ENCODE measurements at places on chromosomes 3 and 15.
A peak's percentile ranks its signal among the peaks of the same experiment; 100 is the strongest.

- no peak for DNase-seq
These were observed 14.4 kb upstream of the ROBO2 start for GRCh38 chr3:77025471-77025870.

DNA sequence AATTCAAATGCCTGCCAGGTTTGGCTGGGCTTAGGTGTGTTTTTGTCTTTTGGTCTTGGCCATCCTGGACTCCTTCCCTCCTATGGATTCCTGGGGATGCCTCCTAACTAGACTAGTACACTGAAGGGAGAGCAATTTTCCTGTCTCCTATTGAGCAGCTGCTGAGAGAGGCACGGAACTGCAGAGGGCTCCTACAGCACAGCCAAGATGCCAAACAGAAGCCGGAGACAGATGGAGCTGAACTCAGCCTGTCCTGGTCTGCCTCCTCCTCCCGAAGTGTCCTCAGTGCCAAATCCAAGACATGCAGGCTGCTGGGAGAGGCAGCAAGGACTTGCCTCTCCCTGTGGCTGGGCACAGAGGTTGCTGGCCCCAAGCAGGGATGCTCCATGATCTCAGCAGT, 256.6 kb upstream of the PROK2 start:
- DNase-seq = no peak

DNA sequence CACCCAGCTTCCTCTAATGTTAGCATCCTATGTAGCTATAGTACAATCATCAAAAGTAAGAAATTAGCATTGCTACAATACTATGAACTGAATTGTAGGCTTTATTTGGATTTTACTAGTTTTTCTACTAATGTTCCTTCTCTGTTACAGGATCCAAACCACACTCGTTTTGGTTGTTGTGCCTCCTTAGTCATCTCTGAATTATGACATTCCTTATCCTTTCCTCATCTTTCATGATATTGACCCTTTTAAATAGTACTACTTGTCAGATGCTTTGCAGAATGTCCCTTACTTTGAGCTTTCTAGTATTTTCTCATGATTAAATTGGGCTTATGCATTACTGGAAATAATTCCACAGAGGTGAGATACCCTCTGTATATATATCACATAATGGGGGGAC, 265.4 kb downstream of the VPS13C start:
- DNase-seq = no peak

DNA sequence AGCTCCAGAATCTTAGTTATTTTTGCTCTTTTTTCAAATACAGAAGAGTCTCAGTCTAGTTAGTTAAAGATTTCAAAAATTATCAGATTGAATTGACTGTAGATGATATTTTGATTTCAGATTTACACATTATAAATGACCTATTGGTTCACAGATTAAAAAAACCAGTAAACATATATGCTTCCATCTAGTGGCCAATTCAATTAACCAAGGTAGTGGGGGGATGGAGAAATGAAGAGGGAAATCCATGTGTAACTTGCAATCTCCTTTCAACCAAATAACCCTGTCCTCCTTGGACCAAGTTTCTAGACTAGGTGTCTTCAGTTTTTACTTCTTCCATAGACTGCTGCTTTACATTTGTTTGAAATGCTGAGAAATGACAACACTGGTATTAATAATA, 789.8 kb downstream of the ROBO1 start:
- DNase-seq = no peak

- no peak for DNase-seq
These were observed 555 bp downstream of the TM2D3 start for GRCh38 chr15:101651554-101652097.

DNA sequence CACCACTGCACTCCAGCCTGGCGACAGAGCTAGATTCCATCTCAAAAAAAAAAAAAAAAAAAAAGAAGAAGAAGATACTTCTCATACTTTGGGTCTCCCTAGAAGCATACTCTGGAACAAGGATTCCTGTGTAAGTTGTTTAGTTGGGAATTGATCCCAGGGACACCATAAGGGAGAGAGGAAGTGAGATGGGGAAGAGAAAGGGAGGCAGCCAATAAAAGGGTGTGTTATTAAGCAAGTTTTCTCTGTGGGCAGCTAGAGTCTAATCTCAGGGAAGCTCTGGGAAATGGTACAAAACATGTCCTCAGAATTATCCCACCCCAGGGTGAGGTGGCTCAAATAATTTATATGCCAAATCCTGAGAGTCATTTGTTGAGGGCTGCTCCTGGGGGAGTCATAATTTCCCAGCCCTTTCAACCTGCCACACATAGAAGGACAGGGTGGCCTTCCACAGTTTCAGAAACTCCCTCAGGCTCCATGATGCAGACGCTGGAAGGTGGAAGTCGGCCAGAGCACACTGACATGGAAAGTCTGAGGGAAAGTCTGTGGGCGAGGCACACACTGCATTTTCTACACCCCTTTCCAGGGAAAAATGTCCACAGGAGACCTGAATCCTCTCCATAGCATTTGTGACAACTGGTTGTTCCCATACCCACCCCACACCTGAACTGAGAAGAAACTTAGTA, 86.4 kb upstream of the SLC4A7 start:
- DNase-seq = no peak

GRCh38 chr3:66797889-66798560, 200.1 kb upstream of the KBTBD8 start:
- DNase-seq = peak; percentile 51

GRCh38 chr15:78049691-78050440, 27.6 kb downstream of the TBC1D2B start:
- DNase-seq = no peak

GRCh38 chr15:85337425-85338074, 42.9 kb upstream of the AKAP13 start:
- no peak for DNase-seq

- no peak for DNase-seq
These were observed 45.0 kb downstream of the RPLP1 start for GRCh38 chr15:69497667-69498066.

GRCh38 chr15:68053001-68053400, 1.1 kb upstream of the PIAS1 start:
- no peak for DNase-seq

DNA sequence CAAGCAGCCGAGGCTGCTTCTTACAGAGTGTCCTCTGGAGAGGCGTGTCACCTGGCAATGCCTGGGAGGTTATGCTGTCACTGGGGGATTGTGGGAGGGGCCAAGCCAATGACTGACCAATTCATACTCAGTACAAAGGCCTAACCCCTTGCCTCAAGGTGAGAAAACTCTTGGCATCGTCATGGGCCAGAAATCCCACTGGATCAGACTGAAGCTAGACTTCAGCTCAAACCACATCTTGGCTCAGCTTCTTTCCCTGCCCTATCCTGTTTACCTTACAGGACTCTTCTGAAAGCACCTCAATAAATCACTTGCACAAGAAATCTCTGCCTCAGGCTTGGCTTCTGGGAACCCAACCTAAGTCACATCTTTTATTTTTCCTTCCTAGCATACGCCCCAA, 9.5 kb downstream of the ANAPC13 start:
- DNase-seq = no peak

DNA sequence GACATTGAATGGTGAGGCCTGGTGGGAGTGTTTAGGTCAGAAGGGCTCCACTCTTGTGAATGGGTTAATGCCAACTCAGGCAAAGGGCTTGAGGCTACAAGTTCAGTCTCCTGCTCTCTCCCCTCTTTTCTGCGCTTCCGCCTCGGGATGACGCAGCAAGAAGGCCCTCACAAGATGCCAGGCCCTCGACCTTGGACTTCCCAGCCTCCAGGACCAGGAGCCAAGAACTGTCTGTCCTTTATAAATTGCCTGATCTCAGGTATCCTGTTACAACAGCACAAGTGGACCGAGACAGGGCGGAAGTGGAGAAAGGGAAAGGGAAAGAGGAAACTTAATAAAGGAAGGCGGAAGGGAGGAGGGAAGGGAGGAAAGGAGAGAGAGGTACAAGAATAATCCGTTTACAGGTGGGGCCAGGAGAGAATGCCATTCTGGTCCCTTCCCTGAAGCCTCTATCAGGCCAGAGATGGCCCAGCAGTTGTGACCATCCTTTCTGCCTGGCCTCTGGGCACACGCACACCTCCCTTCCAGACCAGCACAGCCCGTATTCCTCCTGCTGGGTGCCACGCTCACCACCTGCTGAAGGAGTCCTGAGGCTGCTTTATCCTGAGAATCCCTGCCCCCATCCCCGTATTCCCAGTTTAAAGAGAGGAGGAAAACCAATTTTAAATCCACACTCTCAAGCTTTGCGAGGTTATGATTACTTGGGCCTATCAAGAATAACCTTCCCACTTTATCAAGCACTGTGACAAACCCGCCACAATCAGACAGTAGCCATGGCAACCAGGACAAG, 64.2 kb downstream of the OXNAD1 start:
- no peak for DNase-seq

DNA sequence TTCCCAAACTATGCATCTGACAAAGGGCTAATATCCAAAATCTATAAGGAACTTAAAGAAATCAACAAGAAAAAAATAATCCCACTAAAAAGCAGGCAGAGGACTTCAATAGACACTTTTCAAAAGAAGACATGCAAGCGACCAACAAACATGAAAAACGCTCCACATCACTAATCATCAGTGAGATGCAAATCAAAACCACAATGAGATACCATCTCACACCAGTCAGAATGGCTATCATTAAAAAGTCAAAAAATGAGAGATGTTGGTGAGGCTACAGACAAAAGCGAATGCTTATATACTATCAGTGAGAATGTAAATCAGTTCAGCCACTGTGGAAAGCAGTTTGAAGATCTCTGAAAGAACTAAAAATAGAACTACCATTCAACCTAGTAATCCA, 20.2 kb downstream of the CFAP44 start:
- no peak for DNase-seq

DNA sequence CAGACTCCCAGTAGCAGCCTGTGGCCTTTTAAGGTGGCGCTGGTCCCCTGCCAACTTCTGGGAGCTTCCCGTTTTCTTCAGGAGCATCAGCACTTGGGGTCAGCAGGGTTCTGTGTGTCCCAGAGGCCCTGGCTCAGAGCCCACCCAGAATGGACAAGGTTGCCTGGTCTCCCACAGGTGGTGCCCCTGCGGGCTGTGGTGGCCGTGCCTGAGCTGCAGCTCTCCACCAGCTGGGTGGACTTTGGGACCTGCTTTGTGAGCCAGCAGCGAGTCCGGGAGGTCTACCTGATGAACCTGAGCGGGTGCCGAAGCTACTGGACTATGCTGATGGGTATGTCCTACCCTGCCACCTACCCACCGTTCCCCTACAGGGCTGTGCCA, 15.5 kb downstream of the ACAA1 start:
- no peak for DNase-seq

GRCh38 chr3:46713898-46714552, 3.6 kb downstream of the PRSS50 start:
- DNase-seq = no peak

GRCh38 chr15:83380059-83380458, 67.1 kb upstream of the SH3GL3 start:
- no peak for DNase-seq

GRCh38 chr15:88401251-88401995, 65.8 kb downstream of the MRPL46 start:
- DNase-seq = no peak

- no peak for DNase-seq
These were observed 6.1 kb upstream of the RPP14 start for GRCh38 chr3:58299839-58300516.

- no peak for DNase-seq
These were observed 41.0 kb downstream of the EPHB3 start for GRCh38 chr3:184602372-184603150.

DNA sequence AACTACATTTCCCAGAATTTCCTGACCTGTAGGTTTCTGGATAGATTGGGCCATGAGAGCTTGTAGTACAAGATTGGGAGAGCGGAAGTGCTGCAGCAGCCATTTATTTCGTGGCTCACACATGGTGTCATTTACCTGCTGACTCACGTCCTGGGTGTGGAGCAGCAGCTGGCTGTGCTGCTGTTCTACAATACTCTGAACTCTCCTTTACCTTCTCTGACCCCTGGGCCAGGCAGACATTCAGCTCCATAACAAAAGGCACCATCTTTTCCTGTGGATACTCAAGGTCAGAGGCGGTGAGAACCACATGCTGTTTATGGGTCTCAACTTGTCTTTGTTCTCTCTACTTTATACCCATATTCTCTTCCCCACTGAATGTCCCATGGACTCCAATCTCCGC, 490.2 kb downstream of the IGSF11 start:
- DNase-seq = no peak

DNA sequence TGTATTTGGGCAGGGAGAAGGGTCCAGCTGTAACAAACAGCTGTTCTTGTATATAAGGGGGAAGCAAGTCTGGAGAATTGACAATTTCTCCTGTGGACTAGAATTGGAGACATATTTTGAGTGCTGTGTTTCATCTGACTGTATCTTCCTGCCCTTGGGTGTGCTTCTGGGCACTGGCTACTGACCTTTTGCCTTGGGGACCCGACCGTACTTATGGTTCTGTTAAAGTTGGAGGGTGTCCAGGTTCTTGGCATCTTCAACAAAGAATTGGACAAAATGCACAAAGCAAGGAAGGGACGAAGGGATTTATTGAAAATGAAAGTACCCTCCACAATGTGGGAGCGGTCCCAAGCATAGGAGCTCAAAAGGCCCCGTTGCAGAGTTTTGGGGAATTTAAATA, 31.0 kb downstream of the MAP2K1 start:
- DNase-seq = no peak

- DNase-seq = no peak
These were observed 211.4 kb upstream of the DPH6 start for GRCh38 chr15:35757361-35757760.

GRCh38 chr3:25292595-25292994, 135.5 kb upstream of the RARB start:
- no peak for DNase-seq

DNA sequence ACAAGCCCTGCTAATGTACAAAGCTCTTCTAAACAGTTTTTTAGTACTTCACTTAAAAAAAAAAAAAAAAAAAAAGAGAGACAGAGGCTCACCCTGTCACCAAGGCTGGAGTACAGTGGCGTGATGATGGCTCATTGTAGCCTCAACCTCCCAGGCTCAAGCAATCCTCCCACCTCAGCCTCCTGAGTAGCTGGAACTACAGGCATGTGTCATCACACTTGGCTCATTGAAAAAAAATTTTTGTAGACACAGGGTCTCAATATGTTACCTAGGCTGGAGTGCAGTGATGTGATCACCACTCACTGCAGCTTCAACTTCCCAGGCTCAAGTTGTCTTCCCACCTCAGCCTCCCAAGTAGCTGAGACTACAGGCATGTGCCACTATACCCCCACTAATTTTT, 47.6 kb upstream of the HEG1 start:
- no peak for DNase-seq

DNA sequence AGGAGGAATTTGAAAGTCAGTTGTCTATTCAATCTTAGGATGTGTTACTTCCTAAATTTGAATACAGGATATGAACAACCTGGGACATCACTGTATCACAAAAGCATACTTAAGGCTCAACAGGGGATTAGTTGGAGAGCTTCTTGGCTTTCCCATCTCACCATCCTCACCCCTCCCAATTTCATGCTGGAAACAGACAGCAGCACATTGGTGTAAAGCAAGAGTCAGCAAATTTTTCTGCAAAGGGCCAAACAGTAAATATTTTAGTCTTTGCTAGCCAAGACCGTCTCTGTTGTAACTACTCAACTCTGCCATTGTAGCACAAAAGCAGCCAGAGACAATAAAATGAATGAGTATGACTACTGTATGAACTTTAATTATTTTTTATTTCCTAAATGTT, 94.9 kb downstream of the ERC2 start:
- DNase-seq = no peak

- no peak for DNase-seq
These were observed 21.7 kb downstream of the LRRK1 start for GRCh38 chr15:100940767-100941379.
